ENCODE measurements at places on chromosomes 3 and 15.

DNA sequence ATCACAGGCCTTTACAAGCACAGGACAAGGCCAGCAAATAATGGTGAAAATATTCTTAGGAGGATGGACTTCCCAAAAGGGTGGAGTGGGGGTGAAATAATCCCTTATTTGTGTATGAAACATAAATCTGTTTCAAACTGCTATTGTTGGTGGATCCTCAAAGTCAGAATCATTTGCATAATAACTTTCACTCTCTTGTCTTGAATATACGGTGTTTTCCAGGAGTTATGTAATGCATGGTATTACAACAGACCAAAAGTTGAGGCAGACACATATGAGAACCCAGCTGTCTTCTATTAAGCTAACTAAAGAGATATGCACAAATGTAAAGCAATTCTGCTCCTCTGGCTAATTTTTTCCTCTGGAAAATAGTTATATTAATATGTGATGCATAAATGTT is 57.7 kb downstream of the PRTG start:
- DNase-seq, result no peak
- no peak overlapping the region for H3K4me3 ChIP-seq
- no peaks in the 10 kb centered on the region for H3K27me3 ChIP-seq

GRCh38 chr15:89768071-89768500 is 8.0 kb upstream of the MESP2 start:
- H3K36me3 ChIP-seq, result no peaks in the 10 kb centered on the region
- H3K27ac ChIP-seq, result no peak overlapping the region
- no peaks in the 10 kb centered on the region for H3K27me3 ChIP-seq

- no peaks in the 10 kb centered on the region for H3K27me3 ChIP-seq
- H3K4me3 ChIP-seq, result no peak overlapping the region
- H3K4me1 ChIP-seq, result no peaks in the 10 kb centered on the region
- H3K36me3 ChIP-seq, result no peaks in the 10 kb centered on the region
- DNase-seq, result no peak
These were observed 47.1 kb downstream of the USF3 start for GRCh38 chr3:113649174-113649845.

GRCh38 chr3:52297242-52298148 is 9.9 kb downstream of the GLYCTK start:
- peaks cover 12% of the 10 kb centered on the region for H3K4me1 ChIP-seq
- DNase-seq, result peak; percentile 69
- no peak overlapping the region for H3K27ac ChIP-seq
- no peak overlapping the region for H3K4me3 ChIP-seq
- peaks cover 5% of the 10 kb centered on the region for H3K36me3 ChIP-seq

DNA sequence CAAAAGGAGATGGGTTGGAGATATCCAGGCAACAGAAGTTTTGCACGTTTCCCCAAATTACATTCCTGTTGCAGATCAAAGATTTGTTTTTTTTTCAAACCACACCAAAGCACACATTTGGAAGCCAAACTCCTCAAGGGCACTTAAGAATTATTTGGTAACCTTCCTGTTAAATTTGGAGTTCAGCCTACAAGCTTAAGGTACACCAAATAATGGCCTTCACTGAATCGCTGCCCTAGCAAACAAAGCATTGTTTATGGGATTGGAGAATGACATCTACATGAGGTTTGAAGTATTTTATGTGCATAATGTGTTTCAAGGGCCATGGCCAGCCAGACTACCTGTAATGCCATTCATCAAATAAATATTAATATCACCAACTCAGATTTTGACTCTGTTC is 357.9 kb downstream of the RORA start:
- no peak for DNase-seq
- no peaks in the 10 kb centered on the region for H3K27me3 ChIP-seq
- H3K36me3 ChIP-seq, result no peaks in the 10 kb centered on the region

All from osteoblast (primary cell).